ENCODE measurements at places on chromosomes 4 and X.

GRCh38 chrX:132118358-132118757 lies 9.5 kb downstream of the FRMD7 start:
- DNase-seq: no peak

GRCh38 chr4:61540944-61541343 lies 340.8 kb downstream of the ADGRL3 start:
- DNase-seq: no peak

DNA sequence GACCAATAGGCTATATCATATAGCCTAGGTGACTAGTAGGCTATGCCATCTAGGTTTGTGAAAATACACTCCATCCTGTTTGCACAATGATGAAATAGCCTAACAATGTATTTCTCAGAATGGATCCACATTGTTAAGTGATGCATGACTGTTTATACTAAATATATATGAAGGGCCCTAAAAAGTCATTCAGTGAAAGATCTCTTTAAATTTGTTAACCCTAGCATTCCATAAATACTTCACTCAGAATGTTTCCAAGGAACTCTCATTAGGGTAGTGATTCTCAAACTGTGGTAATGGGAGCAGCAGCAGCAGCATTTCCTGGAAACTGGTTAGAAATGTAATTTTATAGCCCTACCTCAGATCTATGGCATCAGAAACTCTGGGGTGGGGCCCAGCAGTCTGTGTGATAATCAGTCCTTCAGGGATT lies 74.9 kb downstream of the PRRG1 start:
- no peak for DNase-seq

DNA sequence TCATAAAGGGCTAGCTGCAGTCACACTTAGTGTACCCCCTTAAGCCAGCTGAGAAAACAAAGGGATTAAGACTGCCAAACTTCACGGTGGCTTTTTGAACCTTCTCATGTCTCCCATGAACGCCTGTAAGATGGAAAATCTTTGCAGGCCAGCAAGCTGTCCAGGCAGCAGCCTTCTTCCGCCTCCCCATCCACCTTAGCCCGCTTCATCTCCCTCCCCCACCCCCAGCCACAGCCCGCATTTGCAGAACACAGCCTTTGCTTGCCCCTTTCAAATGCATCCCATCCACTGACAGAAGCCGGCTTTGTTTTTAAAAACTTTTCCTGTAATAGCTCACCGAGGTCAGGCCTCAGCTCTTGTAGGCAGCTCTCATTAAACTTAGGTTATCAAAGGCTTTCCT lies 113.8 kb upstream of the FAM9B start:
- DNase-seq: no peak

DNA sequence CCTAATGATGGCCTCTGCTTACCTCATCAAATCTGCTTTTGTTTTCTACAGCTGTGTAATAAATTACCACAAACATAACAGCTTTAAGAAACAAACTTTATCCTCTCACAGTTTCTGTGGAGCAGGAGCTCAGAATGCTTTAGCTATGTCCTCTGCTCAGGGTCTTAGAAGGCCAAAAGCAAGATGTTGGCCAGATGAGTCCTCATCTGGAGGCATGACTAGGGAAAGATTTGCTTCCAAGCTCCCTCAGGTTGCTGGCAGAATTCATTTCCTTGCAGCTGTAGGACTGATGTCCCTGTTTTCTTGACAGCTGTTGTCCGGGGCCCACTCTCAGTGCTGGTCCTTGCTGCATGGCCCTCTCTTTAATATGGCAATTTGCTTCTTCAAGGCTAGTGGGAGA lies 116.7 kb upstream of the PDE5A start:
- no peak for DNase-seq
